Right ventricle myocardium superior (tissue), 1 donor: ENCODE measurements at places on chromosomes 1 and 21. TPM values are rescaled to one million over a fixed set of nuclear protein-coding genes. Genes with fewer than 3 reads are reported as not detected.

The ATP1A4 gene
- total RNA-seq = 0.40 TPM

The SLC37A1 gene
- 3.8 TPM for total RNA-seq

The KCNA3 gene
- 0.24 TPM for total RNA-seq

The AMY1C gene
- total RNA-seq = not detected

The IFNAR2 gene
- 8.7 TPM for total RNA-seq

GRCh38 chr1:244161236-244161510 is 110.1 kb downstream of the ZBTB18 start:
- no peak for DNase-seq

DNA sequence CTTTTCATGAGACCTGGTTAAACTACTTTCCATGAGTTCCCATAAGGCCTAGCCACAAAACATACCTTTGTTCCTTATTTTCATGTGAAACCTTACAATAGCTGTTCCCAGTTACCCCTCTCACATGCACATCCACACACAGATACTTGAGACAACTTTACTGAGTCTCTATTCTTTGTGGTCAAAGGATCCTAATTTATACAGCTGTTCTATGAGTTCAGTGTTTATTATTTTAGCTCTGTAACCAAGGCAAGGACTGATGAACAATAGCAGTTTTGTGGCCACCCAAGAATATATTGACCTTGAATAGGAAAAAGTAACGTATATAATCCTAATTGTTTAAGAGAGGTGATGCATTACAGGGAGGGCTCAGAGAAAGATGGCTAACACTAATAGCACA is 160.5 kb upstream of the CACYBP start:
- no peak for DNase-seq

DNA sequence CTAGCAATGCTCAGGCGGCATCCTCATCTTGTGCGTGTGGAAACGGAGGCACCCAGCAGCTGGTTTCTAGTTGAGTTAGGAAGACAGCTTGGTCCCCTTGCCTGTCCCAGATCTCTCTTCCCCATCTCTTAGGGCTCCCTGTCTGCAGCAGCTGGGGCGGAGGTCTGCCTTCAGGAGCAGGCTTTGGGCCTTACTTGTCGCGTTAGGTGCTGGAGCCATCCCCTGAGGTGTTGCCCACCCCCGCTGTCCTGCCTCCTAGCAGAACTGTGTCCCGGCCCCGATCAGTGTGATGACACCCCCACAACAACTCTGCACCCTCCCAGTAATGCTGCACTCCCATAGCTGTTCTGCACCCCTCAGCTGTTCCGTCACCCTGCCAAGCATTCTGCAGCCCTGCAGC is 40.7 kb downstream of the UMODL1 start:
- no peak for DNase-seq

DNA sequence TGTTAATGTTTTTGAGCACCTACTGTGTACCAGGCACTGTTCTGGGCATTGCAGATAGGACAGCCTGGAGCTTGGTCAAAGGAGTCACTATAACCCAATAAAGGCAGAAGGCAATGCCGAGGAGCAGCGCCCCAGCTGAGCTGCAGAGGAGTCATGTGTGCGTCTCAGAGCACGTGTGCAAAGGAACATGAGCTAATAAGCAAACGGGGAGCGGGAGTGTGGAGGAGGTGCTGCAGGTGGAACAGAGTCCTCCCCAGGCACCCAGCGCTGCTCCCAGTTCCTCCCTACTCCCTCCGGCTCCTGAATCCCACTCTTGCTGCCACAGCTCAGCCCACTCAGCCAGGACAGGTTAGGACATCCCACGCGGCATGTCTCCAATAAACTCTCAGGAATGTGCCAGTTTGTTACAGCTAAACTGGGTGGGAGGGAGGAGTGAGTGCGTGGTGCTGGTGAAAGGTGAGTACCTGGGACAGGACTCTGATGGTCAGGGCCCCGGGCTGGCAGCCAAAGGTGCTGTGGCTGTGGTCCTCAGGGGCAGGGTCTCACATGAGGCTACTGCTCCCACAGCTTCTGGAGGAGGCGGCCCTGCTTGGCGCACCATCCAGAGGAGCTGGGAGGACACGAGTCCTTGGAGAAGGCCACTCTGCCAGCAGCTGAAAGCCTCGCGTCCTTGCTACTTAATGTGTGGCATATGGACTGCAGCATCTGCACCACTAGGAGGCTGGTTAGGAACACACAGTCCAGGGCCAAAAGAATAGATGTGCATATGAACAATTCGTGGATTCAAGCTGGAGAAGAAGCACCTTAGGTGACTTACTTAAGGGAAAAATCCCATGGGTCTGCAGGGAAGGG is 52.3 kb downstream of the GRIK3 start:
- DNase-seq = no peak

GRCh38 chr1:200938955-200939354 is 44.3 kb downstream of the INAVA start:
- DNase-seq = no peak

DNA sequence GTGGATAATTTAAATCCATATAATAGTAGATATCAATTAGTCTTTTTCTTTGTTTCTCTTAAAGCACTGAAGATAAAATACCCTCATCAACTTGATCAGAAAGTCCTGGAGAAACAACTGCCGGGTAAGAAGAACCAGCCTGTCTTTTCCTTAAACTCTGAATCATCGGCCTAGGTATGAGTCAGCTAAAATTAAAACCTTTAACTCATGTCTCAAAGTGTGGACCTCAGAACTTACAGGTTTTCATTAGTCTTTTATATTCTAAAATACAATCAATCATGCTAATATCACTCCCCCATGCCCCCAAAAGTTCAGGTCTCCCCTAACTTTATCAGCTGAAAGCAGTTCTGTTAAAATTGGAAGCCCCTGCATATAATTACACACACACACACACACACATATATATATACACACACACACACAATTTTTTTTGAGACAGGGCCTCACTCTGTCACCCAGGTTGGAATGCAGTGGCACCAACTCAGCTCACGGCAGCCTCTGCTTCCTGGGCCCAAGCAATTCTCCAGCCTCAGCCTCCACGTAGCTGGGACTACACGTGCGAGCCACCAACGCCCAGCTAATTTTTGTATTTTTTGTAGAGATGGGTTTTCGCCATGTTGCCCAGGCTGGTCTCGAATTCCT is 61.3 kb downstream of the B3GALNT2 start:
- DNase-seq = no peak

- DNase-seq = no peak
Measured at GRCh38 chr21:44497703-44498126, 42.3 kb downstream of the KRTAP10-1 start.

- DNase-seq = no peak
Measured at GRCh38 chr1:88800382-88801051, 90.8 kb downstream of the GTF2B start.

DNA sequence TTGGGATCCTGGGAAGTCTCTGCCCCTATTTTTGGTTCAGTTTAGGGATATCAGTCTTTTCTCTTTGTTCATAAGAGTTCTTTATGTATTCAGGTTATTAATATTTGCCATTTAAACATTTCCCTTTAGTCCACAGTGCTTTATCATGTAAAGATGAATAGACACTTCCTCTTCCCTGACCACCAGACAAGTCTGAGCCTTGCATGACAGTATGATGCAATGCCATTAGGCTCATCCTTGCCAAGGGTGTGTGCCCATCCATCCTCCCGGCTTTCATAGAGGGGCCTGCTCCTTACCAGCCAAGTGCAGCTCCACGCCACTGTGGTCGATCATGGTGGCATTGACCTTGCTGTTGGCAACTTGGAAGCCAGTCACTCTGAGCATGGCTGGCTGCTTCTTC is 52.1 kb downstream of the ZSCAN20 start:
- DNase-seq = no peak
